ENCODE measurements at places on chromosomes 4 and X. TPM values are rescaled to one million over a fixed set of nuclear protein-coding genes. Genes with fewer than 3 reads are reported as not detected.

- DNase-seq, result no peak
These were observed 31.6 kb upstream of the FAM9A start for GRCh38 chrX:8832582-8833378.

GRCh38 chrX:27751976-27752375 lies 55.8 kb upstream of the MAGEB10 start:
- peak; percentile 58 for DNase-seq

DNA sequence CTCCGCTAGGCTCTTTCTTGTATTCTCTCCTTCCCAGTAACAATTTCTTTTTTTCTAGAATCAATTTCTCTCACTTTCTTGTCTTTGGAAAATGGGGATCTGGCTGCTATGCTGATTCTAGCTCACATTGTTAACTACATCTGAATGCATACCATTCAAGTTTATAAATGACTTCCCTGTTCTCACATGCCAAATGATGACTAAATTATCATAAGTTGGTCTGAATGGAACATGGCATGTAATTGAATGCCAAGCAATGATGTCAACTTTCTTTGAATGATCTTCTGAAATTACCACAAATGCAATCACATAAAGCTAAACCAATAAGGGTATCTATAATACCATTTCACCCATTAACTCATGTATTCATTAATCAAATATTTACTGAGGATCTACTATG lies 2.7 kb upstream of the ITM2A start:
- DNase-seq, result no peak

Gene IL3RA
- total RNA-seq, result not detected

- no peak for DNase-seq
These were observed 56.0 kb downstream of the ACOX3 start for GRCh38 chr4:8384397-8385060.

Gene CTAG2
- total RNA-seq, result 765 TPM

DNA sequence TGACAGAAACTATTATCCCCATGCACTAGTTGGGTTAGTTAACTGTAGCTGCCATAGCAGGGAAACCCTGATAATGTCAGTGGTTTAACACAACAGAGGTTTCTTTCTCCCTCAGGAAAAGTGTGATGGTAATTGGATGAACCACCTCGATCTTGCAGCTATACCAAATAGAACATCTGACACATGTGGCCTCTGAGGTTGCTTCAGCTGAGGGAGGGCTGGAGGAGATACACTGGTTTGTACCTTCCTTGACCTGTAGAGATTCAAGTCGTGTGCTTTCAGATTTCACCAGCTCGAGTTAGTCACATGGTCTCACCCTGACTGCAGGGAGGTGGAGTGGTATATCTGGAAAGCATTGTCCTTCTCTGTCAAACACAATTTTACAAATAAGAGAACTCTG lies 147.2 kb upstream of the SFRP2 start:
- no peak for DNase-seq

Gene SORCS2
- 1.6 TPM for total RNA-seq

DNA sequence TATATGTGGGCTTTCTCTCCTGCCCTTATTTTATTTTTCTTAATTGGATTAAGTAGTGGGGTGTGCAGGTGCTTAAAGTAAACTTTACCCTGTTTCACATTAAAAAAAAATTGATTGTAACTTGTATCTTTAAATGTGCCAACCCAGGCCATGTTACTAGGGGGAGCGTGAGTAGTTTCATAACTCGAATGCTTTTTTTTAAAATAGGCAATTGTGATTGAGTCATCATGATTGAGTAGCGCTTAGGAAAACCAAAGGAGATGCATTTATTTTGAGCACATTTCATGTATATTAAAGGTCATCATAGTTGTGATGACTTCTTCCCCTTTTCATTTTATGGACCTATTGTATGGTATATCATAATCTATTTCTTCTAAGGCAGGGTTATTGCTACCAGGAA lies 32.2 kb downstream of the GPAT3 start:
- DNase-seq, result no peak

Gene TRMT2B
- total RNA-seq, result 20.0 TPM

Gene TLR10
- 0.03 TPM for total RNA-seq

Gene SHROOM3
- total RNA-seq, result 11.8 TPM

Gene ADGRA3
- total RNA-seq, result 28.7 TPM

Gene LRRC66
- total RNA-seq, result 0.07 TPM

- DNase-seq, result no peak
These were observed 21.2 kb upstream of the PDK3 start for GRCh38 chrX:24443918-24444317.

- DNase-seq, result no peak
These were observed 47.9 kb downstream of the JADE3 start for GRCh38 chrX:46959985-46960700.

- DNase-seq, result no peak
These were observed 88.7 kb downstream of the PDLIM5 start for GRCh38 chr4:94540476-94540875.

DNA sequence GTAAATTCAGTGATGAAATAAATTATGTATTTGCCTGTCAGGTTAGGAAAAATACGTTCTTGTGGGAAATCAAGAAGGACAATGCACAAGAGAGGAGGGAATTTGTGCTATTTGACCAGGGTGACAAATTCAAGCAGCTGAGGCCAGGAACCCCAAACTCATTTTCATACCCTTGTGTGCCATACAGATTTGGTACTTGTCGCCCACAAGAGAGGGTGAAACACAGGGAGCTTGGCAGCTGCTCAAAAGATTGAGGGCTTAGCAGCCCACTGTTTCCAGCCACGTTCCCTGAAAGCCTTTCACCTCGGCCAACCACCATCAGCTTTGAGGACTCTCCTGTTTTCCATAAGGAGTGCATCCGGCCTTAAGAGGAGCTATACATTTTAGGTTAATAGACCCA lies 111.2 kb downstream of the COL25A1 start:
- no peak for DNase-seq

Gene SMC1A
- total RNA-seq, result 26.0 TPM

- no peak for DNase-seq
These were observed 1496.7 kb downstream of the TECRL start for GRCh38 chr4:62912531-62912930.

GRCh38 chr4:37588150-37588549 lies 98.0 kb downstream of the RELL1 start:
- DNase-seq, result peak; percentile 21

DNA sequence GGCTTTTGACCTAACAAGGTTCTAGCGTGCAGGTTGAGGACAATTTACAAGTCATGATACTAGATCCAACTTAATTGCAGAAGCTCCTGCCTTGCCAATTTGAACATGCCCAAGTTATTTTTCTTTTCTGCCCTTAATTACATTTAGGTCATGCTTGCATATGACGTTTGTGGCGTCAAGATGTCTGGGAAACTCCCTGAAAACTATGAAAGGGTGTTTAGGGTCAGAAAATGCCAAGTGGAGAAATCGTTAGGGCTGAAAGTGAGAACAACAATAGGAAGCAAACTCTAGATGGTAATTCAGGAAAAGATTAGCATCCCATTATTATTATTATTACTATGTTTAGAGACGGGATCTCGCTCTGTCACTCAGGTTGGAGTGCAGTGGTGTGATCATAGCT lies 38.2 kb upstream of the PLAC8 start:
- no peak for DNase-seq

- no peak for DNase-seq
These were observed 61.6 kb downstream of the SAT1 start for GRCh38 chrX:23844502-23845138.

Measured in HT1080 (cell line).